ENCODE measurements at places on chromosomes 12 and 14. TPM values are rescaled to one million over a fixed set of nuclear protein-coding genes. Genes with fewer than 3 reads are reported as not detected.

Gene FGD4
- 5.3 TPM for total RNA-seq

Gene C12orf76
- total RNA-seq = 16.9 TPM

- DNase-seq = peak; percentile 31
These were observed 447 bp upstream of the NUBPL start for GRCh38 chr14:31560759-31561154.

- DNase-seq = no peak
These were observed 330.9 kb downstream of the TMEM121 start for GRCh38 chr14:105857220-105857825.

Gene TAS2R19
- 0.88 TPM for total RNA-seq

Gene FANCM
- 10.4 TPM for total RNA-seq

Gene AMN
- total RNA-seq = 8.2 TPM

DNA sequence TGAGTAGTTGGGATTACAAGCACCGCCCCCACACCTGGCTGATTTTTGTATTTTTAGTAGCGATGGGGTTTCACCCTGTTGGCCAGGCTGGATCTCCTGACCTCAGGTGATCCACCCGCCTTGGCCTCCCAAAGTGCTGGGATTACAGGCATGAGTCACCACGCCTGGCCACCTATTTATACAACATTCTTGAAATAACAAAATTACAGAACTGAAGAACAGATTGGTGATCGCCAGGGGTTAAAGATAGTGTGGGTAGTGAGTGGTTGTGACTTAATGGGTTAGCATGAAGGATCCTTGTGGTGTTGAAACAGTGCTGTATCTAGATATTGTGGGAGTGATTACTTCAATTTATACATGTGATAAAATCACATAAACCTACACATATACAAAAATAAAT lies 7.4 kb downstream of the GLIPR1L1 start:
- DNase-seq = no peak

Gene RECQL
- total RNA-seq = 71.8 TPM

- no peak for DNase-seq
These were observed 5.6 kb upstream of the HEBP1 start for GRCh38 chr12:13005649-13006048.

DNA sequence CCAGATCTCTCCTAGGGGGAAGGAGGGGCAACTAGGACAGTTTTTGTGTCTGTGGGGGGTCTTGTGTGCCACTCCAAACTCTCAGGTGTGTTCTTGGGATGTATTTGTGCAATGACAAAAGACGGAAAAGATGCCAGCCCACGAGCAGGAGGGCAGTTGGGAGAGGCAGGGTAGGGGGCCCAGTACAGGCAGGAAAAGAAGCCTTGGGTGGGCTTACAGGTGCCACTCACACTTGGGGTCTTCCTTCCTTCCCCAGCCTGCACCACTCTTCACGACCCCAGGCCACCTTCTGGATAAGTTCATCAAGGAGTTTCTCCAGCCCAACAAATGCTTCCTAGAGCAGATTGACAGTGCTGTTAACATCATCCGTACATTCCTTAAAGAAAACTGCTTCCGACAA lies 24.4 kb downstream of the OAS2 start:
- no peak for DNase-seq

Gene CIDEB
- 35.8 TPM for total RNA-seq

DNA sequence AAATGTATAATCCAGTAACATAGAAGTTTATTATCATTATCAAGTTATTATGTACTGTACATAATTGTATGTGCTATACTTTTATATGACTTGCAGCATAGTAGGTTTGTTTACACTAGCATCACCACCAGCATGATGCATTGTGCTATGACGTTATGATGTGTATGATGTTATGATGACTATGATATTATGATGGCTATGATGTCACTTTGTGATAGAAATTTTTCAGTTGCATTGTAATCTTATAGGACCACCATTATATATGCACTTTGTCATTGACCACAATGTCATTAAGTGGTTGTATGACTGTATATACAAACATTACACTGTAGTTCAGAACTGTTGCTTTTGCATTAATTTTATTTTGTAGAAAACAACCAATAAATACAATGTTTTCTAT lies 173.4 kb downstream of the PPFIA2 start:
- DNase-seq = no peak

DNA sequence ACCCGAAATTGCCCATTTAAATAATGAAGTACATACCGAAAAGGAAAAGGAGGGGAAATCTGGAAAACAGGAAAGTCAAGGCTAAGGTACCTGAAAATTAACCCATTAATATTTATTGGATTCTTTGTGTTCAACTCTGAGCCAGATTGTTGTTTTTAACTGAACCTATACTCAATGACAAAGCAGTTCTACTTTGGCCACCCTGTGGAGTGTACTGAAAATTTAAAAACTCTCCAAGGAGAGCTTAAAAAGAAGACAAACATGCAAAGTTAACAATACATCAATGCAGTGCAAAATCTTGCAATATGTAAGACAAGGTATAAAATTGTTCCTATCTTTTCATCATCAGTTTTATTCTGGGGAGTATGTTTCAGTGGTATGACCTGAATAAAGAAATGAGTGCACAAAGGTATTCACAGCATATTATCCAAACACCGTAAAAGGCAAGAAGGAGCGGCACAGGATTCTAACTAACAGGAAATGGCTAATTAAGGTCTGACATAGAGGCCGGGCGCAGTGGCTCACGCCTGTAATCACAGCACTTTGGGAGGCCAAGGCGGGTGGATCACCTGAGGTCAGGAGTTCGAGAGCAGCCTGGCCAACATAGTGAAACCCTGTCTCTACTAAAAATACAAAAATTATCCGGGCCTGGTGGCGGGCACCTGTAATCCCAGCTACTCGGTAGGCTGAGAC lies 1.7 kb downstream of the USP44 start:
- no peak for DNase-seq

- DNase-seq = no peak
These were observed 25.4 kb downstream of the SLC35E3 start for GRCh38 chr12:68771223-68771925.

Gene MYH7
- total RNA-seq = 0.04 TPM

Gene TRPV4
- total RNA-seq = 0.35 TPM

DNA sequence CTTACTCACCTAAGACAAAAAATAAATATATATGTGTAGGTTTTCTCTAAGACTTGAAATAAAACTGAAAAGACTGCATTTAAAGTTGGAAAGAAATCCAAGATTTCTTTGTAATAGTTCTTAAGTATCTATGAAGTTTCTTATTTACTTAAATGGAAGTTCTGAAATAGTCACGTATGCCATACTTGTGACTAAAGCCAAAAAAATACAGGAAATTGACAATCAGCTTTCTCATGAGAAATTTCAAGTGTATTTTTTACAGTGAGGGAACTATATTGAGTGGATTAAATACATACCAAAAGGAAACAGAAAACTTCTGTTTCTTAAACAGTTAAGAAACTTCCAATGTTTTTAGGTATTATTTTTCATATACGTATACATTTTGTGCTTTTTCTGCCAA lies 188.1 kb downstream of the DPY19L2 start:
- DNase-seq = no peak

DNA sequence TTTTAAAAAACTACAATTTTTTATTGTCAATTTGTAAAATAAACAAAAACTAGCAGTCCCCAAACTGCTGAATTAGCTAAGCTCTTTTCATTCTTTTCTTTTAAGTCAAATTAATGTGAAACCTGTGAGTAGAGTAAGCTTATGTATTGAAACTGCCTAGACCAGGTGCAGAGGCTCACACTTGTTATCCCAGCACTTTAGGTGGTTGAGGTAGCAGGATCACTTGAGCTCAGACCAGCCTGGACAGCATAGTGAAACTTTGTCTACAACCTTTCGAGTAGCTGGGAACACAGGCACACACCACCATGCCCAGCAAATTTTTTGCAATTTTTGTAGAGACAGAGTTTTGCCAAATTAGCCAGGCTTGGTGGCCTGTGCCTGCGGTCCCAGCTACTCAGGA lies 26.4 kb downstream of the SCFD1 start:
- no peak for DNase-seq

- DNase-seq = no peak
These were observed 45.5 kb downstream of the IL31 start for GRCh38 chr12:122128481-122128880.

GRCh38 chr14:62952226-62952625 lies 93.0 kb downstream of the KCNH5 start:
- no peak for DNase-seq

- no peak for DNase-seq
These were observed 403.1 kb downstream of the BCL11B start for GRCh38 chr14:98868866-98869265.

Gene PIWIL1
- not detected for total RNA-seq

DNA sequence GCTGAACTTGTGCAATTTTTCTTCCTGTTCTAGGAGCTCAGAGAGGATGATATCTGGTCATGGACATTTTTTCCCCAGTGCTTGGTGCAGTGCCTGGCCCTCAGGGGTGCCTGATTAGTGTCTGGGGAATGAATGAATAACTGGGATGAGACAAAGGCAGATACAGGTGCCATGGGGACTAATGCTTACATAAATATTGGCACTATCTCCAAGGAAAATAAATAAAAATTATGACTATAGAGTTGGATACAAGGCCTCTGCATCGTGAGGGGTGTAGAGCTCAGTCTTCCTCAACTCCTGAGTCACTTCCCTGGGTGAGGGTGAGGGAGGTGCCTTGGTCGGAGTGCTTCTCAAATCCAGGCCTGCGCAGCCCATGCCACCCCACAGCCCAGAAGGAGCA lies 188.6 kb downstream of the KCNA5 start:
- no peak for DNase-seq

DNA sequence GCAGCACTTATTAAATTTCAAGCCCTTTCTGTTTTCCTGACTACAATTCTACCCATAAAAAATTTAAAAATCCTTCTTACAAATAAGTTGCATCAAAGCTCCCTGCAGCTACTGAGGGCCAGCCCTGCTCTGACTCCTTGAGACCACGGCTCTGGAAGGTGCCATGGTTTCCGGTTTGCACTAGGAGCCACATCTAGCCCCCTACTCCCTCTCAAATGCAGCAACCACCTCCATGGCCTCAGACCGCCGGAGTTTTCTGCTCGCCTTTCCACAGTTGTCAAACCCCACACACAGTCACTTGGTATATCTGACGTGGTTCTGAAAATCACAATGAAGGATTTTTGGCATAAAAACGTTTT lies 30.1 kb downstream of the P2RX4 start:
- no peak for DNase-seq

Gene CMA1
- not detected for total RNA-seq

- DNase-seq = no peak
These were observed 12.3 kb downstream of the CCDC88C start for GRCh38 chr14:91405241-91405721.

Gene CRACR2A
- 0.20 TPM for total RNA-seq

Data from HepG2 (cell line).